Ecto neural progenitor cell (in vitro differentiated cells): ENCODE measurements at places on chromosomes 1 and 21.

DNA sequence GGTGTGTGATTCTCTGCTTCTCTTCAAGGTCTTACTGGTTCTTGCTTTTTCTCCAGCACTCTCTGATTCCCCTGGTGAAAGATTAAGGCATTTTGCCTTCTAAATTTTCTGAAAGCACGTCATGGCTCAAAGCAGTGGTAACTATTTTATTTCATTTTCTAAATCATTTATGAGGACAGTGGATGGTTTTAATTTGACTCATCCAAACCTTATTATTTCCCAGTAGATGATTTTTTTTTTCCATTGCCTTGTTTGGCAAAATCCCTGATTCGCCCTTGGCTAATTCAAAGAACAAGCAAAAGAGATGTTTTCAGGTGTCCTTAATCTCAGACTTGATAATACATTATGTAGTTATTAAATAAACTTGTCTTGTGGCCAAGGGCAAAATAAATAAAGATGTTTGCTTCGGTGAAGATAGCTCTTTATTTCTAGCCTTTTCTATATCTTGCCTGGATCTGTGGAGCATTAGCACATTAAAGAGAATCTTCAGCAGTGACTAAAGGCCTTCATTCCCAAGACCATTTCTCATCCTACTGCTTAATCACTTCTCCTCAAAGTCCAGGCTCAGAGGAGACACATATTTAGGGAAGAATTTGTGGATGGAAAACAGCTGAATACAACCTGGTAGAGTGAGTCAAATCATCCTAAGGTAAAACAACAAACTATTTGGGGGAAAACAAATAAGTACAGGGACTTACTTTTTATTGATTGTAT lies 359.8 kb downstream of the DUSP10 start:
- DNase-seq = no peak

DNA sequence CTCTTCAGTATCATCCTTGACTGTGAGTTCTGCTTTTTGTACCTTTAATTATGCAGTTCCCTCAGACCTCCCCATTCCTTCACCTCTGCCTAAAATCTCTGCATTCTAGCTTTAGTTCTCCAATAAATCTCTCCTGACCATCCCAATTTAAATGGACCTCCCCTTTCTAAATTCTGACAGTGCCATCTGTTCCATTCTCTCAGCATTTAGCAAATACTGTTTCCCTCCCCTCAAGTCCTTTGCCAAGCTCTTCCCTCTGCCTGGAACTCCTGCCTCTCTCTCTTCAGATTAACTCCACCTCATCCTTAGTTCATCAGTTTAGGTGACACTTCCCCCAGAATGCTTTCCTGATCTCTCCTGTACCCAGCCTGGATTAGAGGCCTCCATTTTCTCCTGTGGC lies 54.0 kb upstream of the JUN start:
- no peak for DNase-seq

GRCh38 chr1:150156868-150157603 lies 7.3 kb downstream of the PLEKHO1 start:
- DNase-seq = no peak

DNA sequence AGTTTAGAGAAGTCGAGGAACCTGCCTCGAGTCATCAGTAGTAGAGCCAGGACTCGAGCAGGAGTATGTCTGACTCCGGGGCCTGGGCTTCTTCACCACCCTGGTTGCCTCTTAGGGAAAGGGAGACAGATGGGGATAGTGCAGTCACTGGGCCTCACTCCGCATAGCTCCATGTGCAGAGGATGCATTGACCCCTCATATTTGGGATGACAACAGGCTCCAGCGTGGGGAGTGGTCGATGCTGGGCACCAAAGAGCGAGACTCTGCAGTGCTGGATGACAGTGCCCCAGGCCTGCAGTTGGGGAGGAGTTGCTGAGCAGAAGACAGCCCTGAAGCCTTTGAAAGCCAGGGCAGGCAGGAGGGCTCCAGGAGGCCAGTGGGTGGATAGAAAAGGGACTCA lies 20.8 kb upstream of the TENT5C start:
- DNase-seq = no peak

GRCh38 chr21:16308269-16308668 lies 578.5 kb downstream of the USP25 start:
- DNase-seq = no peak

DNA sequence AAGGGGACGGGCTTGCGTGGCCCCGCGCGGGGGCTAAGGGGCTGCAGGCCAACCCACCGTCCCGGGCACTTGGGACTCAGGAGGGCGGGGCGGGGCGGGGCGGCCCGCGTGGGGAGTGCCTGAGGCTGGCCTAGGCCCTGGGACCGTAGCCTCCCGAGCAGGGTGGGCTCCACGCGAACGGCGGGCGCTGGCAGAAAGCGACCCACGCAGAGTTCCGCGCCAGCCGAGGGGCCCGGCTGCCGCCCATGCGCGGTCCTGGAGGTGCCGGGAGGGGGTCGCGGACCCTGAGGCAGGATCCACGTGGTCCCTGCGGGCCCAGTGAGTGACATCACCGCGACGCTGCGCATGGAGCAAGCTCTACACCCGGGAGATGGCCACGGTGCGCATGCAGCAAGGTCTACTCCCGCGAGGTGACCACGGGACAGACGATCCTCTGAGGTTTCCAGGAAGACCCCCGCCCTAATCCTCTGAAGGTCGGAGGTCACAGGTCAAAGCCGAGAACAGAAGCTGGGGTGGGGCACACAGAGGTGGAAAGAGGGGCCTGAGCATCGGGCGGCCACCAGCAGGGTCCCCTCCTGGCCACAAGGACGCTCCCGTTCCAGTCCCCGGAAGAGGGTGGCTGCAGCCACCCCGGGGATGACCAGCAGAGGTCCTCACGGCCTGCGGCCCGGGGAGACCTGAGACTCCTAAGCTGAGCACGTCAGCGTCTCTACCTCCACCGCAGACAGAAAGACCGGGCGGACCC lies 13.5 kb upstream of the SLC19A1 start:
- DNase-seq = peak; percentile 91

GRCh38 chr1:58883888-58884482 lies 100.1 kb upstream of the JUN start:
- DNase-seq = no peak

DNA sequence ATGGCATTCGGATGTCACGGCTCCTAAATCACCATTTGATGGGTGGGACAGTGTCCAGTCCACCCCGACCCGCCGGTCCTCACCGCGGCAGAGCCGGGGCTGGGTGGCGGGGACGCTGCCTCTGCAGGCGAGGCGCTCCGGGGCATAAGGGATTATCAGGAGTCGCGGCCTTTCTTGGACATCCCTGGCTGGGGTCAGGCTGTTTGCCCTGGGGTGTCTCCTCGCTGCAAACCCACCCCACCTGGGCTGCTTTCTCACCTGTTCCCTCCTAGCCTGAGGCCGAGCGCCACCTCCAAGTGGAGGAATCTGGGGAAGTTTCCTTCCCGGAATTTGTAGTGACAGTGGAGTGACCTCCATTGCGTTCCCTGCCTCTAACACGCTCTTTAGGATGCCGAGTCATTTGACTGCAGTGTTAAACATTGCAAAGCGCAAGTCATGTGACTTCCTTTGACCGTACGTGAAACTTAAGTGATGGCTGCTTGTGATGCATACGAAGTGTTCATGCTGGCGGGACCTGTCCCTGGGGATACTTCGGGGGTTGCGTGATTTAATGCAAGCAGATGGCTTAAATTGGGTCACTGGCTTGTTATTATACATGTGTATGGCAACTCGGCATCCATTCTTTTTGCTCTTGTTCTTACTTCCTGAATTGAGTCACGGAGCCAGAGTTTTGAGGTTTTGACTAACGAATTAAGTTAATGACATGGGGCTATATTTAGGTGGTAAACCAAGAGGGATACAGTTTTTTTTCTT lies 536 bp downstream of the LGALS8 start:
- DNase-seq = peak; percentile 73

GRCh38 chr1:89844241-89844807 lies 23.5 kb downstream of the LRRC8D start:
- DNase-seq = no peak

- no peak for DNase-seq
These were observed 34.8 kb upstream of the HOOK1 start for GRCh38 chr1:59779949-59780348.

GRCh38 chr21:33007747-33008146 lies 18.0 kb upstream of the OLIG2 start:
- no peak for DNase-seq

- DNase-seq = no peak
These were observed 27.2 kb upstream of the MAN1A2 start for GRCh38 chr1:117339866-117340700.

DNA sequence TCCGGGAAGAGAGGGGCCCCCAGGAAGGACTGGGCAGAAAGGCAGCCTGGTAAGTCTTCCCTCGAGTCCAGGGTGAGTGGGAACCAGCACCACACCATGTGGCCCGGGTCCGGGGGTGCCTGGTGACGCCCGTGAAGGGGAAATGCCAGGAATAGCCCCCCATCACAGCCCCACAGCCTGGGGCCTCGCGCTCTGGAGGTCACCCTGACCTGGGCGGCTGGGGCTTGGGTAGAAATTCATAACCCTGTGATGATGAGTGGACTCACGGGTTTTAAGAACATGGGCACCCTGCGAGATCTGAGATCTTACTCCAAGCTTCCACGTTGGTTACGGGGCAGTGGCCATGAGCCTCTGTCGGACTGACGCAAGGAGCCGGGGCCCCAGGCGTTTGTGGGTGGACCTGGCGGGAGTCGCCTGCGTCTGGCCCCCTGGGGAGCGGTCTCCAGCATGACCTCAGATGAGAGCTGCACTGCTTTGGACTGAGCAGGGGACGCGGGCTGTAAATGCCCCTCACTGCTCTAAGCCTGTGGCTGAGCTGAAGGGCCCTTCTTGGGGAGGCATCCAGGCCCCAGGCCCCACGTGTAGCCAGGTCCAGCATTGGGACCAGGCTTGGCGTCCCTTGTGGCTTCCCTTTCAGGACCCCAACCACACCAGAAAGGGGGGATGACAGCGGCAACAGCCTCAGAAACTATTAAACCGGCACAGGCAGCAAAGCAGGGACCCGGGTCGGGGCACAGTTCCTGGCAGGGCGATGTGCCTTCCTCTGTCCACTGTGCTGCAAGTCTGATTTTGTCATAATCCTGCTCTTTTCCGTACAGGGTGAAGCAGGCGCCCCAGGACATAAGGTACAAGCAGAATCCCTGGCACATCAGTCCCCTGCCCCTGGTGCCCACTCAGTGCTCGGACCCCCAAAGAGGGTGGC lies 60.0 kb downstream of the SLC19A1 start:
- no peak for DNase-seq

GRCh38 chr1:63748046-63748580 lies 25.7 kb upstream of the ROR1 start:
- no peak for DNase-seq

DNA sequence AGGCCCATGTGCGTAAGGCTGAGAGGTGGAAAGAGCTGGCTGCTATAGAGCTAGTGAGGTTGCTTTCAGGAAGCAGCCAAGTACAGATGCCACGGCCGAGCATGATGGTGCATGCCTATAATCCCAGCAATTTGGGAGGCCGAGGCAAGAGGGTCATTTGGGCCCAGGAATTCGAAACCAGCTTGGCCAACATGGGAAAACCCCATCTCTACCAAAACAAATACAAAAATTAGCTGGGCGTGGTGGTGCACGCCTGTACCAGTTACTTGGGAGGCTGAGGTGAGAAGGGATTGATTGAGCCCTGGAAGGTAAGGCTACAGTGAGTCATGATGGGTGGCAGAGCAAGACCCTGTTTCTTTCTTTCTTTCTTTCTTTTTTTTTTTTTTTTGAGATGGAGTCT lies 2.7 kb downstream of the CCDC24 start:
- no peak for DNase-seq

DNA sequence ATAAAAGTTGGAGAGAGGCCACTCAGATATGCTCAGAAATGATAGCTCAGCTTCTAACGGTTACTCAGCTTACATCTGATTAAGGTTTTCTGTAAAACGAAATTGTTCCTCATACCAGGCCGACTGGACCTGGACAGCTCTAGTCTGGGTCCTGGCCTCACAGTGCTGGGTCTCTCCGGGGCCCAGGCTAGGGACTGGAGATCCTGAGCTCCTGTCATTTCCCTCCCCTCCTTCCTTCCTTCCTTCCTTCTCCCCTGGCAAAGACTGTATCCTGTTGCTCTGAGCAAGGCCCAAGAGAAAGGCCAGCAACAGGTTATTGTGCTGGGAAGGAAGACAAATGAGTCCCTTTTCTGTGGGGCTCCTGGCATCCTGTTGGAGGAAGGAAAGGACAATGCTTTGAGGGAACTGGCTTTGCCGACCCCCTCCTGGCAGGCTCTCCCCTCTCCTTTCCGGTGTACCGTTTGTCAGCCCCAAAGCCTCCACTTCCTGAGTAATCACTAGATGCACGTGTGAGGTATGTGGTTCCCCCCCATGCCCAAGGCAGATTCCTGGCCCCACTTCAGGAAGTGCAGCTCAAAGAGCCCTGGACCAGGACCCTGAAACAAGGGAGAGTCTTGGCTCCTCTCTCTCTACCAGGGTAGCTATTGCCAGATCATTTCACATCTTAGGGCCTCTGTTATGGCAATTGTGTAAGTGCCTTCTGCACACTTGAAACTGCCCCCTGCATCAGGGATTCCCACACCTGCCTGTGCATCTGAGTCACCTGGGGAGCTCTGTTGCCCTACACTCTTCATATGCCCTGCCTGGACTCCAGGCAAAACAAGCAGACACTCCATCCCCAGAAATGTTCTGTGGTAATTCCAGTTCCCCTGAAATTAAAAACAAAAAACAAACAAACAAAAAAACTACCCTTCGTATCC lies 212.7 kb upstream of the FGGY start:
- no peak for DNase-seq

GRCh38 chr1:204079608-204079999 lies 6.7 kb downstream of the SOX13 start:
- peak; percentile 49 for DNase-seq

DNA sequence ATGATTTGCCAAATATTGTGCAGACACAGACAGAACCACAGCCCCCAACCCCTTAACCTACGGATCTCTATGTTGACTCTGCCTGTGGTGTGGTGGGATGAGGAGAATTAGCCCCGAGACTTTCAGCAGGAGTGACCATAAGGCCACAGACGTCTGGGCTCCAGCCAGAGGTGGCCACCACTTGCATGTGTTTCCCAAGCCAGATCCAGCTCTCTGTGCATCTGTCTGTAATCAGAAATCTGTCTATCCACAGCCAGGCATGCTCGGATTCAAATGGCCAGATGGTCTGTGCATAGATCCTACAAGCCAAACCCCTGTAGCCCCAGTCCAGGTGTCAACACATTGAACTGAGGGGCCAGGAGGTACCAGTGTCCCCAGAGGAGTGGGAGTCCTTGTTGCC lies 140.6 kb downstream of the SYF2 start:
- no peak for DNase-seq

- no peak for DNase-seq
These were observed 98.3 kb downstream of the DUSP10 start for GRCh38 chr1:221643404-221644144.

- no peak for DNase-seq
These were observed 687.0 kb downstream of the ADGRL2 start for GRCh38 chr1:82487778-82488177.

DNA sequence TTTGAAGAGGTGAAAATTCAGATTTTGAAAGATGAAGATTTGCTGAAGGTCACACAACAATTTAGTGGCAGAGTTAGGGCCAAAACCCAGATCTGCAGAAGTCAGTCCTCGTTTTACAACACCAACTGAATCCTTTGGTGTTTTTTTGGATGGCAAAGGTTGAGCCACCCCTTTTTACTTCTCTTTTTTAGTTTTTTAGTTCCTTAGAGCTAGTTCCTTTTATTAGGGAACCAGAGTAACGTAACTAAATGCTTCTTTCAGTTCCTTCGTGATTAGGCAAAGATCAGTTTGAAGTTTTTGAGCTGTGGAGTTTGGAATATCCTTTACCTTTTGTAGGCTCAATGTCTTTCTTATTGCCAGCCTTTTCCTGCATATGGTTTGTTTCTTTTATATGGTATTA lies 67.9 kb upstream of the ARID1A start:
- DNase-seq = no peak

- DNase-seq = no peak
These were observed 35.3 kb downstream of the DDR2 start for GRCh38 chr1:162667381-162668080.
